ENCODE measurements at places on chromosomes 6 and 20.
A peak's percentile ranks its signal among the peaks of the same experiment; 100 is the strongest.

DNA sequence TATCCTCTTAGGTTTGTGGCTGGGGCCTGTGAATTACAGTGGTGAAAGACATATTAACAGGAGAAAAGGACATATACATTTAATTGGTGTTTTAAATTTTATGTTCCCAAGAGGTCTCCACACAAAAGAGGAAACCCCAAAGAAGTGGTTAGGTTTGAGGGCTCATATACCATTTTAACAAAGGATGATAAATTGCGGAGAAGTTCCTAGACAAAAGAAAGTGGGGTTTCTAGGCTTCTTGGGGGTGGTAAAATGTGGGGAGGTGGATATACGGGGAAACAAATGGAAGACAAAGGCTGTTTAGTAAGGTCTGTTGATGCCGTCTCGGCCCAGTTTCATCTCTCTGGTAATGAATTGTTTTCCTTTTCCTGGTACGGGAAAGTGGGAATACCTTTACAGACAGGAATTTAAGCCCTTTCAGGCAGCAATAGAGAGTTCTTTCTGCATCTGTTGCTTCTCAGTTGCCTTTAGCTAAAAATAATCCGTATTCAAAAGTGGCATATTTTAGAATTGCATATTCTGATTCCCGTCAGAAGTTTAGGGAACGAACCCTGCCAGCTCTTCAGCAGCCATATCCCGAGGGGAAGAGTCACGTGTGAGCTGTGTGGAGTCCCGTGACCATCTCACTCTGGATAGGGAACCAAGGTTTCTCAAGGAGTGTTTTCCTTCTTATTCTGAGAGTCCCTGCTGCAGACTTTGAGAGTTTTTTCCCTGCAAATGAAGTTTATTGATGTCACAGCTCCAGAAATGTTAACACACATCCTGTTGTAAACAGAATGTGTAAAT lies 104.4 kb downstream of the RPP40 start:
- DNase-seq: no peak

GRCh38 chr6:44980841-44981240 lies 347.3 kb upstream of the RUNX2 start:
- DNase-seq: no peak

DNA sequence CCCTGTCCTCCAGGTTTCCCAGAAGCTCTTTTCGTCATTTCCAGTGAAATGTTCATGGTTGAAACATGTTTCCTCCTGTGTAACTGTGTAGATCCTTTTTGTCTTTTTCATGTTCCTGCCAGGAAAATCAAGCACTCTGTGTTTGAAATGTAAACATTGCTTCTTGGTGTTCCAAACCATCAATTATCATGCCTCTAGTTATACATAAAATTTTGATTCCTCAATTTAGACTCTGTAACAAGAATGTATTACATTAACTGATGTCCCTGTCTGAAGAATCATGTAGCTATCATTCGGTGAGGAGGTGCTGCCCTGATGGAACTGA lies 546.3 kb upstream of the CITED2 start:
- DNase-seq: no peak

DNA sequence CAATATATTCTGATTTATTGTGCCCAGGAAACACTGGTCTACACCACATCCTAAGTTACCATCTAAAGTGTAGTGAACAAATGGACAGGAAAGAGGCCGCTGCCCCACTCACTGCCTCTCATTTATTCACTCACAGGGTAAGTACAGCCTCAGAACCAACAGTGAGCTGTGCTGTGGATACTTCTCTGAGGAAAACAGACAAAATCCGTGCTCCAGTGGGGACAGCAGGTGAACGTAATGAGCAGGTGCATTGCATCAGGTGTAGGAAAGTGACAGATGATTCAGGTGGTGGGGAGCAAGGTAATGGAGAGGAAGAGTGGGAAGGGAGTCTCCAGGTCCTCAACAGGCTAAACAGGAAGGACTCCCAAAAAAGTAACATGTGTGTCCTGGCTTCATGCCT lies 8.4 kb upstream of the ULBP2 start:
- DNase-seq: no peak

GRCh38 chr20:52256454-52256853 lies 64.9 kb upstream of the ZFP64 start:
- no peak for DNase-seq

DNA sequence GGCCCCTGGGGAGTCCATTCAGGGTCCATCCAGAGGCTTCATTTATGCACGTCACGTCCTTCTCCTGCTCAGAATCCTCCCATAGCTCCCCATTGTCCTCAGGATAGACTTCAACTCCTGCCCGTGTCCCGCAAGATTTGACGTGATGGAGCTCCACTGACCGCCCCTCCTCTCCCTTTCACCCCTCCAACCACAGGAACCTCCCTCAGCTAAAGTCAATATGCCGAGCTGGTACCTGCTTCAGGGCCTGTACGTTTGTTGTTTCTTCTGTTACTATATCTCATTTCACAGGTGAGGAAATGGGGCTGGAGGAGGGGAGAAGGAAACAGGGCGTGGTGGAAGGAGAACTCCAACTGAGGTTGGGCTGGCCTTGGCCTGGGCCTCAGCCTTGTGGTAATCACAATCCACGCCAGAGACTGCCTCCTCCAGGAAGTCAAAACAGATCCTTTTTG lies 38.6 kb downstream of the CEBPB start:
- no peak for DNase-seq

- DNase-seq: peak; percentile 12
Measured at GRCh38 chr6:113763876-113764275, 93.3 kb upstream of the MARCKS start.

- no peak for DNase-seq
Measured at GRCh38 chr6:165055231-165055630, 254.2 kb downstream of the C6orf118 start.

DNA sequence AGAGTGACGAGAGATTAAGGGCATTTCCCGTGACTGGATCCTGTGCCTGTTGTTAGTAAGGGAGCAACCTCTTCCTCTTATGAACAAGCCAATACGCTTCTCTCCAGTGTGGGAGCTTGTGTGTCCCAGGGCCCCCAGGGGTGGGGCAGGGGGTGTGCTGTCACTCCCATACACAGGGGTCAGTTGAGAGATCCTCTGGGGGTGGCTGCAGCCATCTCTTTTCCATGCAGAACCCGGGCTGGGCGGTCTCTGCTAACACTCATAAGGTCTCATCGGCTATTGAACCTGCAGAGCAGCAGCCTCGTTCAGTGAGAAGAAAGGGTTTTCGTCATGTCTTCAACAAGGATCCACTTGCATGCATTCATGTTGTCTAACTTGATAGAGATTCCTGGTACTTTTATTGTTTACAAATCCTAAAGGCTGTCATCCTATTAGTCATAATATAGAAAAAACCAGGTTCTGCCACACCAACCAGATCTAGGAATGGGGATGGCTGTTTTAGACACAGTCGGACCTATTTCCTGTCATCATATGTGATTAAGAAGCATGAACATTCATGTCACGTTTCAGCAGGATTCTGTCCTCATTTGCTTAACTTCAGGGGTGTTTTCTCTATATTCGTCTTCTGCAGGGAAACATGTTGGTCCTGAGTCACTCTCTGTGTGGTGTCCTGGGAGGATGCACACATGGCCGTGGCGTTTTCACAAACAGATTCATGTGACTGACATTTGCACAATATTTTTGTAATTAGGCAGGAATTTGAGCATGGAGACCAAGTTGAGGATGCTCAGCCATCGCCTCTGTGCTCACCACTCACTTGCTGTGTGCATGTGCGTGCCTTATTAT lies 13.3 kb upstream of the THBS2 start:
- DNase-seq: peak; percentile 59

DNA sequence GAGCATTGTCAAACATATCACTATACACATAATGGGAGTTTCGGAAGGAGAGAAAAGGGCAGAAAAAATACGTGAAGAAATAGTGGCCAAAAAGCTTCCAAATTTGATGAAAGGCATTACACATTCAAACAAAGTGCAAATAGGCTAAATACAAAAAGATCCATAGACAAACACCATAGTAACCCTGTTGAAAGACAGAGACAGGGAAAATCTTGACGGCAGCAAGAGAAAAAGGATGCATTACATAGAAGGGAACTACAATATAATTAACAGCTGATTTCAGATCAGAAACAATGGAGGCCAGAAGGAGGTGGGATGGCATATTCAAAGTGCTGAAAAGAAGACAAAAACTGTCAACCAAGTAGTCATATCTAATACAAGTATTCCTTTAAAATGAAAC lies 170.8 kb downstream of the MRPL14 start:
- no peak for DNase-seq

DNA sequence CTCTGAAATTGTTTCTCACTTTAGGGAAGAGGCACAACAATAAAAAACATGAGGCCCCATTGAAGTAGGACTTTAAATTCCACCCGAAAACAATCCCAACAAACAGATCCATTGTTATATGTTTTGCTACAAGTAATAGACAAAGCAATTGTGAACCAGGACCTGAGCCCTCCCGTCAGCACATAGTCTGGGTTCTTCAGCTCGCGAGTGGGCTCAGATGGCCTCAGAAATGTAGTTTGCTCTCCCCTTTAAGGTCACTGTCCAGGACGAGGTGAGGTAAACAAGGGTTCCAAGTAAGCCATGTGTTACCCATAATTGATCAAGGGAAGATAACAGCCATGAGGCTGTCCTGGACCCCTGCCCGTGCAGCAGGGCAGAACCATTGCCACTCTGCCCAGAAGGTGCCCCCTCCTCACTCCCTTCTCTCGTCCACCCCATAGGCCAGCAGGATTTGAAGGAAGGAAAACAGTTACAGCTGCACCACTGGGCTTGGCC lies 160.1 kb upstream of the QKI start:
- DNase-seq: no peak

GRCh38 chr20:63737945-63738686 lies 1.5 kb upstream of the SLC2A4RG start:
- no peak for DNase-seq

DNA sequence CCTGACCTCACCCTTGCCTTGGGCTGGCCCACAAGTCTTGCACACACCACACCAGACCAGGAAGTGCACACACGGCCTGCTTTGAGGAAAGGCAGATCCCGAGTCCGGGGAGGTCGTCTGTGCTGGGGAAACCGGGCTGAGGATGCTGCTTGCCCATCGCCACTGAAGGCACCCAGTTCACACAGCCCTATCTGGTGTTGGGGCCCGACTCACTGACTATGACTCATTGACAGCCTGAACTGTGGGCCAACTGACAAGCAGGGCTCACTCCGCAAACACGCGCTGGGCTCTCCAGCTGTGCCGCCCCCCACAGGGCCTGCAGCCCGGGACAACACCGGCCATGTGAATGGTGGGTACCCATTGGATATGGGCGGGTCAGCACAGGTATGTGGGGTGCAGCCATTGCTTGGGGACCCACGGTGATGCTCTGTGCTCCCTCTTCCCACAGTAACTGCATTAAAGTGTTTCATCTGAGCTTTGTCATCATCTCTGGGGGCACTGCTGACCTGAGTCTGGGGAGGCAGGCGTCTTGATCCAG lies 1.6 kb downstream of the SAMD10 start:
- no peak for DNase-seq

DNA sequence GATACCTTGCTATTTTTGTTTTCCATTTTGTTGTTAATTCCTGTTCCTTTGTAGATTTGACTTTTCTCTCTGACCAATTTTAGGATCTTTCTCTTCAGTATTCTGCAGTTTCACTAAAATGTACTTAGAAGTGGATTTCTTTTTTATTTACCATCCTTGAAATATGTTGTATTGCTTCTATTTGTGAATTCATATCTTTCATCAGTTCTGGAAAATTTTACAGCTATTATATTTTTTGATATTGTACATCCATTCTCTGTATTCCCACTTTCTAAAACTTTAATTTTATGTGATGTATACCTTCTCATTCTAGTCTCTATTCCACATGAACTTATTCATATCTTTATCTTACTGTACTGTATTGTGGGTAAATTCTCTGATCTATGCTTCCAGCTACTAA lies 9.7 kb upstream of the ALDH8A1 start:
- DNase-seq: no peak

GRCh38 chr6:109897561-109898080 lies 80.5 kb upstream of the GPR6 start:
- DNase-seq: no peak

DNA sequence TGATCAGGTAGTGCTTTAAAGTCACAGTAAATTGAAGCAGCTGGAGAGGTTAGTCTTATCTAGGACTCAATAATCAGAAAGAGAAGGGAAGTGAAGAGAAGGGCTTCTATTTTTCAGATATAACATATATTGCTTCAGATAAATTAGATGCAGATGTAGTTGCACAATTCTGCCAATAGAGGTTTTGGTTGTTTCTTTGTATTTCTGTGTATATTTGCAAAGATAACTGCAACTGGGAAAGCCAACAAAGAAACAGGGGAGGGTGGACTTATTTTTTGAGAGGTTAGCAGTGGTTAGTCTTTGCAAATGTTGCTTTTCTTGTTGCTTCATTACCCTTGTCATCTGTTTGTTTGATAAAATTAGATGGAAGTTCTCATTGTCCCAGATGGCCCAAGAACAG lies 106.6 kb downstream of the ADGRG6 start:
- DNase-seq: no peak

- peak; percentile 11 for DNase-seq
Measured at GRCh38 chr6:13794184-13794583, 20.2 kb downstream of the MCUR1 start.

- DNase-seq: no peak
Measured at GRCh38 chr20:13791540-13792459, 7.0 kb downstream of the NDUFAF5 start.

DNA sequence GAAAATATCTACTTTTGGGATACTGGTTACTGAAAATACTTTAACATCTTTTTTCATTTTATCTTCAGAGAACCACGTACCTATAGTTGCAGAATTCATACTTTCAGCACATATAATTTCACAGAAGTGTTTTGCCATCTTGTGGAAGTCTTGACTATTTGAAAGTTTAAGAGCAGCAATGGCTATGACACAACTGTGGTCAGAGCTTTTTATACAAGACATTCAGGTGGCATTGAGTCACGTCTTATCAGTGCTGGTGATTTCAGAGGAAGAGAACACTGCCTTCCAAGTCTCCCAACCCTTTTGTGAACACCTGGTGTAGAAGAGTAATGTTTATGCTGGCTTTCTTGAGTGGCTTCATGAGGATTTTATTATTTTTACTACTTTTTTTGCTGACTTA lies 171.6 kb downstream of the ARID1B start:
- peak; percentile 30 for DNase-seq

DNA sequence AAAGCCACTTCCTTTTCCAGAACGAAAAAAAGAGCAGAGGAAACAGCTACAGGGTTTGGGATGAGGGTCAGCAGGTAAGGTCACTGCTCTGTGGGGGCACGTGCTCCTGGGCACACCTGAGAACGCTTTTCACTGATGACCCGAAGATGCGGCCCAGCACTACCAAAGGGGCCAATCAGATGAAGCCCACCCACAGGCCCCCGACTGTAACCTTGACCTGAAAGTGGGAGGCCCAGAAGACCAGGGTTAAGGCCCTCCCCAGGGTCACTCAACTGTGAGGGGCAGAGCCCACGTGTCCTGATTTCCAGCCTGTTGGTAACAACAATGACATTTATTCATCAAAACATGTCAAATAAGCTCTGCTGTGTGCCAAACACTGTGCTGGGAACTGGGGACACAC lies 108.0 kb downstream of the BMP7 start:
- no peak for DNase-seq

GRCh38 chr6:144418959-144419545 lies 133.9 kb downstream of the UTRN start:
- DNase-seq: no peak

GRCh38 chr6:1190366-1190765 lies 121.5 kb upstream of the FOXQ1 start:
- DNase-seq: peak; percentile 91

- DNase-seq: no peak
Measured at GRCh38 chr6:14305624-14306023, 188.1 kb downstream of the CD83 start.

- DNase-seq: no peak
Measured at GRCh38 chr6:93209358-93209757, 210.0 kb downstream of the EPHA7 start.

All from BJ (cell line).